HCEC 1CT (cell line): ENCODE measurements at places on chromosomes 3 and 15.

DNA sequence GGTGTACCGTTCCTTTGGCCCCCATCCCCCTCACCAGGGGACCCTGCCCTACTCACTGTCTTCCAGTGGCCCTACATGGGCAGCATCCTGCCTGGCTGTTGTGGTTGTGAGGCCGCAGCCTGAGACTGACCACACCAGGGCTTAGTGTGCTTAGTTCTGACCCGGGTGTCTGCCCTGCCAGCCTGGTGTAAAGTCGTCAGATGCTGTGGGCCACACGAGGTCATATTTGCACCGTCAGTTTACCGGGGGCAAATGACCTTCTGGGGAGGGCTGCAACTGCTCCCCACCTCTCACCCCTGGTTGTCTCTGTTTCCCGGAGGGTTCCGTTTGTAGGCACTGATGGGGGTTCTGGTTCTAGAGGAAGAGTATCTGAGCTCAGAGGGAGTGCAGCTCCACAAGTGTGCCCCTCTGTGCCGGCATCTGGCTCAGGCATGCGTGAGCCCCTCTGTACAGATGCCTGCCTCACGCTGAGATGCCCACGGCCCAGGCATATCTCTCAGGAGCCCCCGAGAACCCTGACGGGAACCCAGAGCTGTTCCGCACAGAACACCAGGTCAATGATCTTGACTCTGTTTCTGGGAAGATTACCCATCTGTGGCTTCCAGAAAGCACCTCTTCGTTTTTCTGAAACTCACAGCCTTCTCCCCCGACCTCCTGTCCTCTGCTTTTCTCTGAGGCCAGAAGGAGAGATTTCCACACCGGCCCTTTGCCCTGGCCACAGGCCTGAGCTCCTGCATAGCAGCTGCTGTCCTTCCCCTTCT lies 19.2 kb downstream of the KLF13 start:
- no peak for DNase-seq

DNA sequence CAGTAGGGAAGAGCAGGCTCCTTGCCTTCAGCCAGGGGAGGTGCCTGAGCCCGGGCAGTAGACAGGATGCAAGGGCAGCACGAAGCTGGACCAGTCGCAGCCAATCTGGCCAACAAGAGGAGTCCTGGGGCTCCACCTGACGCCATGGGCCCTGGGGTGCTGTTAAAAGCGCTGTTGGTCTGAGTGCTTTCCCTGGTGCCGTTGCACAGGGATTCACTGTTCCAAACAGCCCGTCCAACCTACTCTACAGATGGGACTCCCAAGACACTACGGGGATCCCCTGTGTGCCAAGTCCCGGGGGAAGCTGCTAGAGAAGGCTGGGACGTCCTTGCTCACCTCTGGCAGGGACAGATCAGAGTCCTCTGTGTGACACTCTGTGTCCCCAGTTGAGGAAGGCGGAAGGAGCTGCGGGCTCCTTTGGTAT lies 632 bp downstream of the CTSH start:
- DNase-seq, result no peak

- no peak for DNase-seq
These were observed 23.9 kb downstream of the IL5RA start for GRCh38 chr3:3086239-3086638.

GRCh38 chr3:56773986-56774385 lies 27.8 kb downstream of the ARHGEF3 start:
- no peak for DNase-seq

GRCh38 chr15:65115542-65115941 lies 542 bp upstream of the UBAP1L start:
- DNase-seq, result no peak

DNA sequence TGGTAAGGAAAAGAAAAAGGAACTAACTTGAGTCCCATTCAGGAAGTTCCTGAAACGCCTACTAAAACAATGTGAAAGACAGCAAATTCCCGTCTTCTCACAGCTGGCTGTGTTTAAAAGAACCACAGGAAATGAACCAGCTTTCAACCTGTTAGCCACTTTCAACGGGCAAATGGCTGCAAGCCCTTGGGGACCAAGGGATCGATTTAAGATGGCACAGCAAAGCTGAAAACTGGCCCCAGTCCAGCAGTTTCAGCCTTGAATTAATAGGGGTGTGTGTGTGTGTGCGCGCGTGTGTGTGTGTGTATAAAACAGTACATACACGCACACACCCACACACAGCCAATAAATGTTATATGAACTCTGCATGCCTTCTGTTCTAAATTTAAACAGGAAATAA lies 168.7 kb upstream of the TMCO5A start:
- DNase-seq, result no peak

- DNase-seq, result peak; percentile 27
These were observed 129.1 kb downstream of the RAP2B start for GRCh38 chr3:153291059-153291685.

DNA sequence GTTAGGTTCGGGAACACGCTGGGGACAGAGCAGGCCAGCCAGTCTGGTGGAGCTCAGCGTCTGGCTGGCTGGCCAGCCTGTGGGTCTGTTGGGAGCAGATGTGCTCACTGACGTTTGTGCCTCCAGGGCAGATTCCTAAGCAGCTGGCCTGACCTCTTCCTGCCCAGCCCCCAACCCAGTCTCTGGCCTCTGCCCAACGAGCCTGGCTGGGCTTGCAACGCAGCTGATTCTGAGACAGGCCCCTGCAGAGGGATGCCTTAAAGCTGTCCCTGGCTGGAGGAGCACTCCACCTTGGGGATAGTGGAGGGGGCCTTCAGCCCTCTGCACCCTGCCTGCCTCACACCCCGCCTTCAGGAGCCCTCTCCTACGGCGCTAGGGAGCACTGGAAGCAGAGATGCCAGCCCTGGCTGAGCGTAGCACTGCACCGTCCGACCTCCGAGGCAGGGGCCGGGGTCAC lies 46.0 kb downstream of the KLF13 start:
- peak; percentile 36 for DNase-seq

DNA sequence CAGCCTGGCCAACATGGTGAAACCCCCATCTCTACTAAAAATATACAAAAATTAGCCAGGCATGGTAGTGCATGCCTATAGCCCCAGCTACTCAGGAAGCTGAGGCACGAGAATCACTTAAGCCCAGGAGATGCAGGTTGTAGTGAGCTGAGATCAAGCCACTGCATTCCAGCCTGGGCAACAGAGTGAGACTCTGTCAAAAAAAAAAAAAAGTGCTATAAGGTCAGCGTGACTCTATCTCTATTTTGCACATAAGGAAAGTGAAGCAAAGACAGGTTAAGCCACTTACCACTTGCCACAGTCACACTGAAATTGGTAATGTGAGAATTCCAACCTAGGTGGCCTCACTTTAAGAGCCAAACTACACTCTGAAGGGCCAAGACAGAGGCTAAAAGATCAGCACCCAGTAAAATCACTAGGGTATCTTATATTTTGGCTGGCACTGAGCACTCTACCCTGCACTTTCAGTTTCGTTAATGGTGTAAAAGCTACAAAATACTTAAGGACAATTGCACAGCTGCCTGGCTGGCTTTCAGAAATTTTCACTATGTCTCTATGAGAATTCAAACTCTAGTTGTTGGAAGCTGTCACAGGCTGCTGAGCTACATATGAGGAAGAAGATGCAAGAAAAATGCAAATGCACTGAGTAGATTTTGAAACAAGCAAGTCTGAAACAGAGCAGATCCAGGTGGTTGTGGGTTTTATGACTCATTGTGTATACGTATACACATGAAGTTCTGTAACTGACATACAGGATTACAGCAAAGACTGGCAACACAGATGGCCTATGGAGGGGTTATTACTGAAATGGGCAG lies 32.7 kb downstream of the TRANK1 start:
- DNase-seq, result peak; percentile 79

- no peak for DNase-seq
These were observed 843.6 kb upstream of the NECTIN3 start for GRCh38 chr3:110227991-110228390.

GRCh38 chr15:91712286-91712685 lies 141.2 kb upstream of the SLCO3A1 start:
- no peak for DNase-seq

DNA sequence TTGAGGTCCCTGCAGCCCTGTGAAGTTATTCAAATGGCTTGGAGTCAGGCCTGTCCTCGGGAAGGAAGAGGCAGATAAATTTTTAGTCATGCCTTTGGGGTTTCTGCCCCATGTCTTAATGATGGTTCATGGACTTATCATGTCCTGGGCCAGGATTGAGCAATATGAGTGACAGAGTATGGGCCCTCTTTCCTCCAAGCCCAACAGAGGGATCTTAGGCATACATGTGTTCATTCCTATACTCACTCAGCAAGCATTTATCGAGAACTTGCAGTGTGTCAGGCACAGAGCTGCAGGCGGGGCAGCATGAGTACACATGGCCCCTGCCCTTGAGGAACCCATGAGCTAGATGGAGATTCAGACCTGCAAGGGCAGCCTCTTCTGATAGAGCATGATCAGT lies 6.2 kb downstream of the ESYT3 start:
- peak; percentile 65 for DNase-seq

- no peak for DNase-seq
These were observed 325.5 kb downstream of the RYR3 start for GRCh38 chr15:33636234-33636633.

DNA sequence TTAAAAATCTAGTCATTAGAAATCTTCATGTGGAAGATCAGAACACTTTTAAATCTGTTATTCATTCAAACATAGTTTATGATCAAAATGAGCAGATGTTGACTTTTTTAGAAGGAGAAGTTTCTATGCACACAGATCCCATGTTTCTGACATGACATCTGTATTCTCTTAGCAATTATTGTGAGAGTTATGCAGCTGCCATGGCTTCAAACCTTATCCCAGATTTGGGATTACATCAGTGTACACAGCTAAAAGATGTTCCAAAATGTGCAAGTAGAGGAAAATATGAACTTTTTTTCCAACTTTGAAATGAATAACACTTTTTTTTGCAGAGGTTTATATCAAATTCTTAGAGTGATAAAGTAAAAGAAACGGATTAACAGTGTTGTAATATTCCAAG lies 1166.9 kb downstream of the ZPLD1 start:
- DNase-seq, result no peak

DNA sequence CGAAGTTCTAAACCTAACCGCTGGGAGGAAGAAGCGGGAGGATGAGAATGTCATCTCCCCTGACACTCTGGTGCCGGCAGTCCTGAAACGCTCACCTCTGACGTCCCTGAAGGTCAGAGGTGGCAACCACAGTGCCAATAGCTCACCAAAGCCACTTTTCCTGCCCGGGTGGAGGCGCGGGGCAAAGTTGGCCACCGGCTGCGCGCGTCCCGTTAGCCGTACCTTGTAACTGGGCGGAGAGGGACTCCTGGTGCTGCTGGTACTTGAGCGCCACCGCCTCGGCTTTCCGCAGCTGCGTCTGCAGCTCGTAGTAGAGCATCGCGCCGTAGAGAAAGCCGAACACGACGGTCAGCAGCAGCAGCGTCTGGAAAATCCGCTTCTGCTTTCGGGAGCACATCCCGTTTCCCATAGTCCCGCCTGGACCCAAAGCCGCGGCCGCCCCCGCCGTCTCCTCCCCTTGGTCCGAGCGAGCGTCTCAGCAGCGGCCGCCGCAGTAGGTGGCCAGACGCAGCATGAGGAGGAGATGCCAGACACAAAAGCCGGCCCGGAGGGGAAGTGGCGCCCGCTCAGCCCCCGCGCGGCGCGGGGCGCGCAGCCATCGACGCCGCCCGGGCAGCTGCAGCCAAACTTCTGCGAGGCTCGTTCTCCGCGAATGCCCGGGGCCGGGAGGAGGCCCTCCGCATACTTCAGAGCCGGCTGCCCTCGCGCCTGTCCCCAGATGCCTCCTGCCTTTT lies 680 bp downstream of the GOLIM4 start:
- peak; percentile 81 for DNase-seq

DNA sequence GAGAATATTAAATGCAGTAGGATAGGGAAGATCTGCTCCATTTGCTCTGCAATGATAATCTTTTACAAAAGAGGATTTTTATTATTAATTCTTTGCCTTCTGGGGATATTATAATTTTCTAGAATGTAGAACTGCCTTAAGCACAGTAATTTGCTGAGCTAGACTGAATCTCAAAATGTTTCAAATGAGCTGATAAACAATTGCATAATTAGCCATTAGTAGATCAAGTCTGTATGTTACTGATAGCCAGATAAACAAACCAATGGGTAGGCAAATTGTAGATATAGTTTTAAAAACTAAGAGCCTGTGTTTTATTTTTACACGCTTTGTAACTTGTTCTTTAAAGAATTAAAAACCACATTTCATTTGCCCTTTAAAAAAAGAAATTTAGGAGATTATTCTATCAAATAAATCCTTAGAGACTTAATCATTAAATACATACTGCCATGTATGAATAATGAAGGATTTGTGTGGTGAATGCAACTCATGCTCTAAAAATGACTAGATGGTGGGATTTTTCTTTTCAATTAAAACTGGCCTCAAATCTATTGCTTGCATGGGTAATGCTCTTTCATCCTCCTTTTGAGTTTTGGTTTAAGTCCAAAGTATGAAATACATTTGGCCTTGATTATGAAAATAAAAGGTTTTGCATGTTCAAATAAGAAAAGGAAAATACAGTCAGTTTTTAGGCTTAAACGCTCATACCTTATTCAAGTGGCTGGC lies 32.6 kb upstream of the NANOGP8 start:
- DNase-seq, result no peak

GRCh38 chr15:70083946-70084345 lies 13.8 kb downstream of the TLE3 start:
- DNase-seq, result no peak

DNA sequence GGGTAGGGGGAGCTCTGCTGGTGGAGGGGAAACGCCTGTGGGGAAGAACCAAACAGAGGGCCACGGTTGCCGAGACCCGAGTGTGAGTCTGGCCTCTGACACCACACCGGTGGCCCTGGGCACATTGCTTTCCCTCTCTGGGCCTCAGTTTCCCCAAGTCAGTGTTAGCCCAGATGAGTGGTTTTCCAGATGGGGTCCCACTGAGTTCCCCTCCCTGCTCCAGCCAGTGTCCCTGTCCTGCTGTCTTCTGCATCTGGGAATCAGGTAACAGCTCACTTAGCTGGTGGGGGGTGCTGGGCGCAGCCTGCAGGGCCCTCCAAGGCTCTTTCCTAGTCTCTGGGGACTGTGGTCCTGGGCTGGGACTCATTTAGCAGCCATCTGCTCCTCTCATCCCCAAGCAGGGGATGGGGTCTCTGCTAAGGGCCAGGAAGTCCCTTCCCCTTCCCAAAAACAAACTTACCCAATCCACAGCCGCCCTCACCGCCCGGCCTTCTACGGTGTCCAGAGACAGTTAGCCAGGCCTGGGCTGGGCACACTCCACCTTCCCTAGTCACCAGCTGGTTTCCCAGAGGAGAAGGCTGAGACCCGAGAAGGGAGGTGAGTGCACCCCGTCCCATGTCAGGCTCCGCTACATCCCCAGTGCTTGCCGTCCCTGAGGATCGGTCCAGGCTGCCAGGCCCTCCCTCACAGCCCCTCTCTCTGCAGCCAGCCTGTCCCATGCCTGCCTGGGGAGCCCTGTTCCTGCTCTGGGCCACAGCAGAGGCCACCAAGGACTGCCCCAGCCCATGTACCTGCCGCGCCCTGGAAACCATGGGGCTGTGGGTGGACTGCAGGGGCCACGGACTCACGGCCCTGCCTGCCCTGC lies 676 bp downstream of the GP9 start:
- no peak for DNase-seq

GRCh38 chr3:182814419-182815062 lies 21.2 kb downstream of the ATP11B start:
- no peak for DNase-seq

- DNase-seq, result no peak
These were observed 20.4 kb downstream of the STARD5 start for GRCh38 chr15:81303244-81304225.
